CD14-positive monocyte (primary cell): ENCODE measurements at places on chromosomes 6 and 20.

DNA sequence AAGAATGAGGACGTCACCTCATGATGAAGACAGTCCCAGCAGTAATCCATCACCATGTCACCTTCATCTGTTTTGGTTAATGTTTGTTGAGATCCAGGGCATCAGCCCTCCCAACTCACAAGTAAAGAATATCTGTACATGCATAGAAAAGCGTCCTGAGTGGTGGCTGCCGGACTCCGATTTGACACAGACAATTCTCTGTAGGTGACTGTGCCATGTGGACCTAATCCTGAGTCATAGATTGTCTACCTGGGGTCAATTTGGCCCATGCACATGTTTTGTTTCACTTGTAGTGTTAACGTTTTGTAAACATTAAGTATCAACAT, 168.4 kb upstream of the UST start:
- DNase-seq: no peak

GRCh38 chr6:75495011-75495410, 1.4 kb upstream of the FILIP1 start:
- DNase-seq: no peak

GRCh38 chr20:37233548-37234253, 27.9 kb downstream of the GHRH start:
- DNase-seq: no peak

DNA sequence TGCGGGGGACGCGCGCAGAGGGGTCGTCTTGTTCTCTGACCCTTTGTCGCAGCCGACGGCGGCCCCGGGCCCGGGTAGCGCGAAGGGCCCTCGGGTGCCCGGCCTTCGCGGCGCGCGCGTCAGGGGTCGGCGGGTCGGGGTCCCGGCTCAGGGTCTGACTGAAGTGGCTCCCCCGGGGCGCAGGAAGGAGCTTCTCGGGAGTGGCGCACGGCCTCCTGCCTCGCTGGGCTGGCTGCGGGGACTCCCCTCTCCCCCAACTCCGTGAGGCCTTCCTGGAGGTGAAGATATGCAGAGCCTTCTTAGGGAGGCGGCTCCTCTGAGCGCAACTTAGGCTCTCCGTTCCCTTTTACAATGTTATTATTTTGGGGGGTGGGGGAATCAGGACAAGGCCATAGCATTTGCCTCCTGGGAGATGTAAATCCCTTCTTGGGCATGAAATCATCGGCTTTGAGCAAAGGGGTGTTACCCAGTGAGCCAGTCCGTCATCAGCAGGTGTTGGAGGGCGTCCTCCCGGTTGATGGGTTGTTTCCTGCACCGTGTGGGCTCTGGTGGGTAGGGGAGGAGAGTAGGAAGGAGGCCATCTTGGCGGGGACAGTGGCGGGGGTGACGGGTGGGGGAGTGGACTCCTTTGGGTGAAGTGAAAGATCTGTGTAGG, 523 bp downstream of the CDS2 start:
- no peak for DNase-seq

DNA sequence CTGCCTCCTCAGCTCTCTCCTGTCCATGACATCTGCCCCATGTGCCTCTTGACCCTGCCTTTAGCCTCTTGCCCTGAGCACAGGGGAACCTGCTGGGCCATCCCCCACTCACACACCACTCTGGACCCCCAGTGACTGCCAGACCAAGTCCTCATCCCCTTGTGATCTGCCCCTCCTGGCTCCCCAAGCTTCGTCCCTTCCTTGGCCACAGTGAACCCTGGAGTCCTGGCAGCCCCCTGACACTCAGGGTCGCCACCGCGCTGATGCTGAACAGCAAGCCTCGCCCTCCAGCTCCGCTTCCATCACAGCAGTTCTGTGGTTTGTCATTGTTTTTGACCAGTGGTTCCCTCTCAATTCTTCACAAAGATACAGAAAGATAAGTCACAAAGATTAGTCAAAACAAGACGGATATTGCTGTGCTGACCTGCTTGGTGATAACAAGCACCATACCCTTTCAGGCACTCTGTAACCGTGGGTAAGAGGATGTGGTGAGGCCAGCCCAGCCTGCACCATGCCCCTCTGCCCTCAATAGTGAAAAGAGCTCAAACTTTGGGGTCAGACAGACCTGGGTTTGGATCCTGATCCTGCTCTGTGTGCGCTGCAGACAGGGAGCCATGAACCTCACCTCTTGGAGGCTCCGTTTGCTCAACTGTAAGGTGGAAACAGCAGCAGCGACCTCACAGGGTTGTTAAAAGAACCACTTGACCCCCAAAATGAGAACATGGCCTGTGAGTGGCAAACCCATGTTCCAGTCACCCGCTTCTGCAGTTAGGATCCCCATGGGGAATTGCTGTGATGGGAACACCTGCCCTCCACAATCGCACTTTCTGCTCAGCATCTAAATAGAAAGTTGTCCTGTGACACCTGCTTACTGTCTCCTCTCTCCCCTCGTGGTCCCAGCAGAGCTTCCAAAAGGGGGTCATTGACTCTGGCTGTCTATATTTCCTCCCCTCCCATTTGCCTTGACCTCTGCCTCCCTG, 114.5 kb downstream of the TOX2 start:
- no peak for DNase-seq
